Esophagus mucosa (tissue), 1 donor: ENCODE measurements at places on chromosomes 2 and 18. TPM values are rescaled to one million over a fixed set of nuclear protein-coding genes. Genes with fewer than 3 reads are reported as not detected.

IL36A gene
- total RNA-seq, result 167 TPM

RGPD5 gene
- 16.1 TPM for total RNA-seq

LCT gene
- total RNA-seq, result not detected

ALLC gene
- not detected for total RNA-seq

CHRNG gene
- not detected for total RNA-seq

ZSWIM2 gene
- not detected for total RNA-seq

ZNF396 gene
- total RNA-seq, result 0.80 TPM

ALPG gene
- total RNA-seq, result not detected
